Natural killer cell treated with Interleukin-12 subunit alpha and Interleukin-12 subunit beta and Interleukin-15 and Interleukin-18, amount 100 ng/mL, for 72 hours (primary cell): ENCODE measurements at places on chromosomes 7 and 10.

DNA sequence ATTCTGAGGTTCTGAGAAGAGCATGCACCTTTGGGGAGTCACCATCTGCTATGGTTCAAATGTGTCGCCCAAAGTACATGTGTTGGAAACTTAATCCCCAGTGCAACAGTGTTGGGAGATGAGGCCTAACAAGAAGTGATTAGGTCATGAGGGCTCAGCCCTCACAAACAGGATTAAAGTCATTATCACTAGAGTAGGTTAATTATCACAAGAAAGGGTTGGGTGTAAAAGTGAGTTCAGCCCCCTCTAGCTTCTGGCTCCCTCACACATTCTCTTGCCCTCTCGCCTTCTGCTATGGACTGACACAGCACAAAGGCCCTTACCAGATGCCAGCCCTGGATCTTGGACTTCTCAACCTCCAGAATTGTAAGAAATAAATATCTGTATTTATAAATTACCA, 100.3 kb upstream of the C10orf90 start:
- no peak for DNase-seq

DNA sequence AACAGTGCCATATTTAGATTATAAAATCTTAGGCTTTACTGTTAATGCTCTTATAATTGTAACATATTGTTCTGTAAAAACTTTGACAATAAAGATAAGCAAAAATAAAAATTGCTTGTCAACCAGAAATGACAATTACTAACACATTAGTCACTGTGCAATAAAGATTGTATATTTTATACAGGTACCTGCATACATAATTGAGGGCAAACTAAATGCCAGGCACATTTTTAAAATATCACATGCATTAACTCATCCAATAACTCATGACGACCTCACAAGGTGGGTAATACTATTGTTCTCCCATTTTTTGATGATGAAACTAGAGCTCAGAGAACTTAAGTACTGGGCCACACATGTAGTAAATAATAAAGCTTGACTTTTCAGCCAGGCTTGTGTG, 1020.2 kb upstream of the C7orf33 start:
- DNase-seq, result no peak

GRCh38 chr10:112446055-112446854, 459 bp downstream of the ZDHHC6 start:
- no peak for DNase-seq

- no peak for DNase-seq
Measured at GRCh38 chr7:142584765-142585164, 164.5 kb upstream of the PRSS1 start.

- DNase-seq, result no peak
Measured at GRCh38 chr10:21401196-21401595, 124.3 kb downstream of the SKIDA1 start.

- peak; percentile 92 for DNase-seq
Measured at GRCh38 chr10:6348096-6348874, 145.6 kb downstream of the PFKFB3 start.

- DNase-seq, result no peak
Measured at GRCh38 chr10:52771534-52772445, 794 bp downstream of the MBL2 start.

DNA sequence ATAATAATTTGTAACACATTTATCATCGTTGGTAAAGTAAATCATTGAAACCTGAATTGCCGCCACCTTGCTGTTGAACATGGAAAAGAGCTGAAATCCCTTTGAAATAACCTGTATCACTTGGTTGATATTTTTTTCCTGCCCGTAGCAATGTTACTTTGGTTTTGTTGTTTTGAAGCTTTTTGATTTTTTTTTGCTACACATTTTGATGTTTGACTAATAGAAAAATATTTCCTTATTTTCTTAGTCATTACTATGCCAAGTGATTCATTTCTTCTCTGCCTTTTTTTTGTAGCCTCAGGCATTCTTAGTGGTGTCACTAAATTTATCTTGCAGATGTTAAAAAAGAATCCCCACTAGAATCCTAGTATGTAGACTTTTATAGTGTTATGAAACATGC, 235.1 kb upstream of the MEOX2 start:
- no peak for DNase-seq

- DNase-seq, result no peak
Measured at GRCh38 chr10:35889971-35890675, 248.0 kb upstream of the FZD8 start.

DNA sequence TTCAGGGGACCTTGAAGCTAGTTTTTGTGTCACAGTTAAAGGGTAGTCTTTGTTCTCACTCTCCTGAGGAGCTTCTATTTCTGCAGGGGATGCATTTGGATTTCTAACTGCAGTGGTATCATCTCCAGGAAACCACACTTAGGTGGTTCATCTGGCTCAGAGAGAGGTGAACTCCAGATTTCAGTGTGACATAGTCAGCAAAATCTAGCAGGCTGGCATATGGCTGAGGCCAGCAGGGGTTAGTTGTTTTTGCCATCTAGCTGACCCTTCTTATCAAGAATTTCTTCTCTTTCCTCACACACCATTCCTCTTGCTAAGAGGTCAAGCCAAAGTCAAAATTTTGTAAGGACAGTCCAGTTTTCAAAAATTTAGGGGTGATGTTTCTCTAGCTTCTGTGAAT, 248.2 kb downstream of the REEP3 start:
- DNase-seq, result no peak

GRCh38 chr7:130356876-130357611, 12.4 kb downstream of the CPA5 start:
- no peak for DNase-seq

DNA sequence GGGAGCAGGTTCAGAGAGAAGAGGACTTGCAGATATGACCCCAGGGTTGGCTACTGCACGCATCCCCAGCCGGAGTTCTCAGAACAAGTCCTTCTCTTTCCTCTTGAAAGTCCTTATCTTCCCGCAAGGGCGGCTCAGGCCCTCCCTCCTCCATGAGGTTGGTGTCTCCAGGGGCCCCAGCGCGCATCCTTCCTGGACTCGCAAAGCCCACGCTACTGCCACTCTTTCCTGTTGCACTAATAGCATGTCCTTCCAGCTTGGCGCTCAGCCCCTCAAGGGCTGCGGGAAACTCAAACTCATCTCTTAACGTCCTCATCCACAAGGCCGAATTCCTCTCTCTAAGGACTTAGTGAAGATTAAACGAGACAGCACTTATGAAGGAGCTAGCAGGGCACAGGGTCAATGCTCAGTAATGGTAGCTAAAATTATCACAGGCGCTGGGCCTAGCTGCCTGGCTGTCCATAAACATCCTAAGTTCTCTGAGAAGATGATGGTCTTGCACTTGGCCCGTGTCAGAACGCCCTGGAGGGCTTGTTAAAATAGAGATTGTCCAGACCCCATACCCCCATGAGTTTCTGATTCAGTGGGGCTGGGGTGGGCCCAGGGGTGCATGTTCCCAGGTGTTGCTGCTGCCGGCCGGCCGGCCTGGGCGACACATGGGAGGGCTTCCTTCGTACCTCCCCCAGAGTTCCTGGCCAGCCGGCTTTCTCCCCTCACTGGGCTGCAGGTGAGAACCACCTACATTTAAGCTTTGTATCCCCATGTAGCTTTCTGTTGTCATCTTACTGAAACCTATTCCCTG, 261.4 kb downstream of the COBL start:
- no peak for DNase-seq

- DNase-seq, result no peak
Measured at GRCh38 chr10:58806323-58806722, 293.7 kb downstream of the BICC1 start.

DNA sequence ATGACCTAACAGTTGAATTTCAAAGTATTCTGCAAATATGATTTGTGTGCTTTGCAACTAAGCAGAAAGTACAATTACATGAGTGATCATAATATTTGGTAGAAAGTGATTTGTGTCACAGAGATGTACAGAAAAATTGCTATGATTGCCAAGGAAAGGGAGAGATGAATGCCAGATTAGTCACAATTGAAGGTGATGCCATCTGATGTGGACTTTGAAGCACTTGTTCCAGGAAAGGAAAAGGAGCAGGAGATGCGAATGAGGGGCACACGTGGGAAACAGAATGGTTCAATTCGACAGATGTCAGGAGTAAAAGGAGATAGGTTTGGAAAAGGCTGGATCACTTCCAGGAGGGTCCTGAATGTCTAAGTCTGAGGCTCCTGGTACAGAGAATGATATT, 153.1 kb upstream of the LAMB4 start:
- no peak for DNase-seq

- DNase-seq, result no peak
Measured at GRCh38 chr10:78777867-78778266, 290.9 kb upstream of the ZMIZ1 start.

GRCh38 chr7:17500736-17501135, 202.3 kb downstream of the AHR start:
- DNase-seq, result no peak

- no peak for DNase-seq
Measured at GRCh38 chr7:106681815-106682495, 21.0 kb upstream of the CCDC71L start.

DNA sequence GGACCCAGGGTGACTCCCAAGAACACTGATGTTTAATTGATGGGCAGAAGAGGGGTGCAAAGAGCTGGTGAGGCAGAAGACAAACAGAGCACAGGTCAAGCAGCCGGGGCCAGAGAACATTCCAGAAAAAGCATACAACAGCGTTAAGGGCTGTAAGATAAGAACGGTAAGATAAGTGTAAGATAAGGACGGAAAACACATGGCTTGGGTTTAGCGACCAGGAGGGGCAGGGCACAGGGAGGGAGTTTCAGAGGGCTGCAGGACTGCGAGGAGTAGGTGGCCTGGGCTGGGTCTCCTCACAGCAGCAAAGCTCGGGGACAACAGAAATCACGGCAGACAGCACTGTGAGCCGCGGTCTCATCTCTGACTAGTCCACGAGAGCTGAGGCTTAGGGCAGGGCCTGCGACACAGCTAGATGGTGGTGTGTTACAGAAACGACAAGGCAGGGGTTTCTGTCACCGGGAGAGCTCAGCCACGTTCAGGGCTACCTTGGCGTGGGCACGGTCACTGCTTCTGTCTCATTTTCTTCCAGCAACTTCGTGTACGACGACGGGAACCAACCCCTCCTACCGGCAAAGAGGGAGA, 24.6 kb downstream of the BRI3 start:
- no peak for DNase-seq

- DNase-seq, result no peak
Measured at GRCh38 chr10:105188737-105189462, 547.8 kb downstream of the SORCS3 start.

GRCh38 chr7:155638366-155638765, 6.1 kb upstream of the RBM33 start:
- DNase-seq, result no peak

- peak; percentile 38 for DNase-seq
Measured at GRCh38 chr10:127926455-127926854, 19.6 kb downstream of the PTPRE start.

DNA sequence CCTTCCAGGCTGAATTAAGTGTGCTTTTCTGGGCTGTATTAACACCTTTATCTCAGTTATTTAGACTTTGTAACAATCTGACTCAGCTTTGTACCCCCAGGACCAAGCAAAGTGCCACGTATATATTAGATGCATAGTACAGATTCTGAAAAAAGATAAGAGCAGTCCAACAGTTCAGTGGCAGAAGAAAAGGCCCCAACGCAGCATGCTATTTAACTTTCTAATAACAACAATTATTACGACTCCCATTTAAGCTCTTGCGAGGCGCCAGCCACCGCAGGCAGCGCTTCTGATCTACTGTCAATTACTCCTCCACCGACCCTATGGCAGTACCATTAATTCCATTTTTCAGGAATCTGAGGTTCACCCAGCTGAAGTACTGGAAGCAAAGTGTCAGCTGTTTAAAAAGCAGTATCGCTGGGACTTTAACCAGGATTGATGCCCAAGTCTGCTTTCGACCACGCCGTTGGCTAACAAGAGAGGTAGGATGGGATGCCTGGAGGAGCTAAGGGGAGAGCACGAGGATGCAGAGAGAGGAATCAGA, 638 bp downstream of the LIPA start:
- no peak for DNase-seq

DNA sequence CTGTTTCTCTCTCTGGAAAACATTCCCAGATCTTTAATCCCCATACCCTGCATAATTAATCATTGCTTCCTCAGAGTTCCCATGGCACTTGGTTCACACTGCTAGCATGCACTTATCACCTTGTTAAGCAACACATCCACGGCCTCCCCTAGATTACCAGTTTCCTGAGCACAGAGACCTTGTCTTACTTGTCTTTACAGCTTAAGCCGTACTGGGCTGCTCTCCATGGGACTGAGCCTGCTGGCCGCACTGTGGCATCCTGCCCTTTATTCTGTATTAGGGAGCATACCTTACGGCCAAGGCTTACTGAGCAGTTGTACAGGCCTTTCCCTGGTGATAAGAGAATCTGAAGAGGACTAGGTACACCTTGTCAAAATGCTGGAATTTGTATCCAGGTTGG, 190.2 kb downstream of the REEP3 start:
- DNase-seq, result no peak

GRCh38 chr10:3149918-3150317, 22.7 kb downstream of the PITRM1 start:
- no peak for DNase-seq

GRCh38 chr7:35988105-35988504, 164.9 kb upstream of the EEPD1 start:
- no peak for DNase-seq

GRCh38 chr10:67284589-67284988, 358.8 kb downstream of the LRRTM3 start:
- DNase-seq, result no peak

DNA sequence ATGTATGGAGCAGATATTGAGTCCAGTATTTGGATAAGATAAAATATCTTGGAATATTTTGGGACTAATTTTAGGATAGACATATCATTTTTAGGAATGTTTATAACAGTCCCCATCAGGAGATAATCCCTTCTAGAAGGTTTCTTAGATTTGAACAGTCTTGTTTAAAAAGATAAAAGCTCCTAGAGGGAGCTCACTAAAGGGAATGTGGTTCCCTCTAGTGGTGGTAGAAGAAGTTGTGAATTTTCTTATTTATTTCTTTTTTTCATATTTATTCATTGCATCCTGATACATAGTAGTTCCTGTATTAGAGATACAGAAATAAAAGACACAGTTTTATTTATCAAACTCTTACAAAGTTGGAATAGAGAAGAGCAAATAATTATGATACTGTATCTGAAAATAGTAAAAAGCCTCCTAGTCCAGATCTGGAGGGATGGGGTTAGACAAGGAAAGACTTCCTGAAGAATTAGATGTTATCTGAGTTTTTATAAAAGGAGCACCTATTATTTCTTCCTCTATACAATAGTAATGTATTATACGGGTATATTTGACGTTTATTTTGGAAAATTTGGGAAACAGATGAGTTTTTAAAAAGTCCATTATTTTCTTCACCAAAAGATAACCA, 24.5 kb upstream of the KLF14 start:
- no peak for DNase-seq

GRCh38 chr10:24822590-24822989, 98.9 kb upstream of the ARHGAP21 start:
- no peak for DNase-seq

GRCh38 chr7:28774261-28774988, 183.7 kb downstream of the TRIL start:
- DNase-seq, result no peak
